ENCODE measurements at places on chromosomes 13 and 19.

- no peak for DNase-seq
These were observed 21.9 kb downstream of the ZNF763 start for GRCh38 chr19:11986754-11987153.

DNA sequence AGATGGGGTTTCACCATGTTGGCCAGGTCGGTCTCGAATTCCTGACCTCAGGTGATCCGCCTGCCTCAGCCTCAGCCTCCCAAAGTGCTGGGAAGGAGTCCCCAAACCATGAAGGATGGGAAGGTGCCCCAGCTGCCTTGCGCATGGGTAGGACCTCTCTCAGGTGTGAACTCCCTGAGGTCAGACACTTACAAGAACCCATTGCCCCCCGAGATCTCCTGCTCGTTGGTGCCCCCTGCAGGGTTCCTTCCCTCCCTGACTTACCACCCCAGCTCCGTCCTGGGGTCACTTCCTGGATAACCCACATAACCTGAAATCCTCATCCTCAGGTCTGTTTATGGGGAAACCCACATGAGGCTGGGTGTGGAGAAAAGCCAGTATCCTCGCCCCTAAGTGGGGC is 41.7 kb downstream of the UNC13A start:
- no peak for DNase-seq

DNA sequence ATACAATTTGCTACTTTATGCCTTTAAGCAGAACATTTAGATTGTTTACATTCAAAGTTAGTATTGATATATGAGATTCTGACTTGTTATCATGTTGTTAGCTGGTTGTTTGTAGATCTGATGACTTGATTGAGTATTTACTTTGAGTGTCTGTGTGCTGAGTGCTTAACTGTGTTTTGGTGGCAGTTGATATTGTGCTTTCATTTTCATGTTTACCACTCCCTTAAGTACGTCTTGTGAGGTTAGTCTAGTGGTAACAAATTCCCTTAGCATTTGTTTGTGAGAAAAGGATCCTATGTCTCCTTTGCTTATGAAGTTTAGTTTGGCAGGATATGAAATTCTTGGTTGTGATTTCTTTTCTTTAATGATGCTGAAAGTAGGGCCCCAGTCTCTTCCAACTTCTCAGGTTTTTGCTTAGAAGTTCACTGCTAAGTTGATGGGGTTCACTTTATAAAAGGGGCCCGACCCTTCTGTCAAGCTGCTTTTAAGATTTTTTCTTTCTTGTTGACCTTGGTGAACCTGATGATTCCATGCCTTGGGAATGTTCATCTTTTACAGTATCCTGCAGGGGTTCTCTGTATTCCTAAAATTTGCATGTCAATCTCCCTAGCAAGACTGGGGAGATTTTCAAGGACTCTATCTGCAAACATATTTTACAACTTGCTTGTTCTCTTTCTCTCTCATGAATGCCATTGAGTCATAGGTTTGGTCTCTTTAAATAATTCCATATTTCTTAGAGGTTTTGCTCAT is 1095.4 kb upstream of the PCDH20 start:
- DNase-seq: no peak

DNA sequence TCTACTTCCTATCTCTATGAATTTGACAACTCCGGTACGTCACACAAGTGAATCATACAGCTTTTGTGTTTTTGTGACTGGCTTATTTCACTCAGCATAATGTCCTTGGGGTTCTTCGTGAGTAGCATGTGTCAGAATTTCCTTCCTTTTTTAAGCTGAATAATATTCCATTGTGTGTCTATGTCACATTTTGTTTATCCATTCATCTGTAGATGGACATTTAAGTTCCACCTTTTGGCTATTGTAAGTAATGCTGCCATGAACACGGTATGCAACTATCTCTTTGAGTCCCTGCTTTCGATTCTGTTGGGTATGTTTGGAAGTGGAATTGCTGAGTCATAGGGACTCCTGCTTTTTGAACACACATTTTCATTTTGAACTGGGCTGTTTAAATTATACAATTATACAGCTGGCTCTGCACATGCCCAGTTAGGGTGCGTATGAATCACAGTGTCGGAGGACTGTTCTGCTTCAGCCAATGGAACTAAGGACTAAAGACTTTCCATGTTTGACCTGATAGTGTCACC is 43.0 kb upstream of the C13orf42 start:
- no peak for DNase-seq

GRCh38 chr19:31100981-31101380 is 248.3 kb downstream of the TSHZ3 start:
- no peak for DNase-seq

DNA sequence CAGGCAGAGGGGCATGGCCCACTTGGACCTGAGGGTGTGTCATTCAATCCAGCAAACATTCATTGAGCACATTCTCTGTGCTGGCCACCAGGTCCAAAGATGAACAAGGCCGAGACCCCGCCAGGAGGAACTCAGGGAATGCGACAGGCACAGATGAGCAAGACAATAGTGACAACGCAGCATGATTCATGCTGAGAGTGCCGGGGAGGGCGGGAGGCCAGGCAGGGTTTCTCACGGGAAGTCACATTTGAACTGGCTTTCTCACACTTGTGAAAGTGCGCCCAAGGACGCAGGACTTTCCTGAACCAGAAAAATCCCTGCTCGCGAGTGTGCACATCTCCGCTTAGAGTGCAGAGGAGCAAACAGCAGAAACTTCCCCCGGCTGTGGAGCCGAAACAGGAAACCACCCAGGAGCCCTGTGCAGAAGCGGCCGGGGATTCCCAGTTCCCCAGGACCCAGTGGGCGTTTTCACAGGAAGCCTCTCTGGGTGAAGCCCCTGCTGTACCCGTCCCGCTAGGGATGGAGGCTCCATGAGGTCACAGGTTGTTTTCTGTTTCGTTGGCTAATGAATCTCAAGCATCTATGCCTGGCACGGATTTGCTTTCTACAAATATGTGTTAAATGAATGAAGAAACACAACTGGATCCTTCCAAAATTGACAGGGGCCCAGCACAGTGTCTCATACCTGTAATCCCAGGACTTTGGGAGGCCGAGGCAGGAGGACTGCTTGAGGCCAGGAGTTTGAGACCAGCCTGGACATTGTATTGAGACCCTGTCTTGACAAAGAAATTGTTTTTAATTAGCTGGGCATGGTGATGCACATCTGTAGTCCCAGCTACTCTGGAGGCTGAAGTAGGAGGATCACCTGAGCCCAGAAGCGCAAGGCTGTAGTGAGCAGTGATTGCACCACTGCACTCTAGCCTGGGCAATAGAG is 68.4 kb upstream of the TM9SF2 start:
- DNase-seq: peak; percentile 66

GRCh38 chr13:24220086-24220703 is 59.7 kb downstream of the SPATA13 start:
- DNase-seq: no peak

- DNase-seq: no peak
These were observed 10.4 kb downstream of the XAB2 start for GRCh38 chr19:7618771-7619510.

DNA sequence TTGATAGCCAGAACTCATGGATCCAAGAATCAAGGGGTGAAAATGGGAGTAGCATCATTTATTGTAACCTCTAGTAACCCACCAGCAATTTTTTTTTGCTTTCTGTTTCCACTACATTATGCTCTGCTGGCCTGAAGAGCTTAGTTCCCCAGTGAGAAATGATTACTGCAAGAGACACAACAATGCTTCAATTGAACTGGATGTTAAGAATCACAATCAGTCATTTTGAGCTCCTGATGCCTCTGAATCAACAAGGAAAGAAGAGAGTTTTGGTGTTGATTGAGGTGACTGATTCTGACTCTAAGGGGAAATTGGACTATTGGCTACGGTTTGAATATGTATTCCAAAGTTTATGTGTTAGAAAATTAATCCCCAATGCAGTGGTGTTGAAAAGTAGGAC is 1084.4 kb downstream of the SLITRK1 start:
- DNase-seq: no peak

DNA sequence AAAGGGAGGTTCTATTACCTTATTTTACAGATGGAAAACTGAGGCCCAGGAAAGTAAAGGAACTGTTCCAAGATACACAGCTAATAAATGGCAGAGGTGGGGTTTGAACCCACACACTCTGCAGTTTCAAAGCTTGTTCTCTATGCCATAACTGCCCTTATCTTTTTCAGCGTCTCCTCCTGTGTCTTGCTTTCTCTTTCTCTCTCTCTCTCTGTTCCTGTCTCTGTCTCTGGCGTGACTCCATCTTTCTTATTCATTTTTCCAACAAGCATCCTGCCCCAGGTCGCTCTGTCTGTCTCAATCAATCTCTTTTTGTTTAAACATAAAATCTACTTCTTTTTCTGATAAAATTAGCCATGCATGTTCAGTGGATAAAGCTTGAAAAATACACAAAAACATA is 3.2 kb upstream of the IFNL4 start:
- DNase-seq: no peak

DNA sequence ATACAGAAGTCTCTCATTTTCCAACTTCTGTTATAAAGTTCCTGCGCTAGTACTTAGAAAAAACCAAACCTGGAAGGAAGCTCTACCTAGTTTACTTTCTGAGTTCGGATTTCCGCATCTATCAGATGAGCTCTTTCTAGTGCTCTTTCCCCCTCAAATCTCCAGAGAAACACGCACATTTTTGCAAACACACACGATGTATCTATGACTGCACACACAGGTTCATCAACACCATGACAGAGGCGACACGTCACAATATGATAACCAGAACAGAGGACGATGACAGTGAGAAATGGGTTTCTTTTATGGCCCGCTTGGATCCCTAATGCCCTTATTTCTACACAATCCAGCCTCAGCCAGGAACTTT is 629 bp upstream of the LRRC63 start:
- DNase-seq: no peak

DNA sequence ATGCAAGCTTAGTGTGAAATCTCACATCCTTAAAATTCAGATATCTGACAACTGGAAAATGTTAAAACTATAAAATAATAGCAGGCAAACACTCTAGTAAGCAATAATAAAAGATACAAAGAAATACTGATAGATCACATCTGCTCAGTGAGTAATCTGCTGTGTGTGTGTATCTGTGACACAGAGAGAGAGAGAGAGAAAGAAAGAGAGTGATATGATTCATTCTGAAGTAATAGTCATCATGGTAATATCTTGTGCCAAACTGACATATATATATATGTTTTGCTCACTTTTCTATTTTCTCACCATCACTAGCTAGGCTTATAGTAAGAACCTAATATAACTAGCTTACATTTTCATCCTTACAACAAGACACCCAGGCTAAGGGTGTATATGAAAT is 288.0 kb upstream of the SLITRK6 start:
- no peak for DNase-seq

GRCh38 chr19:34712395-34713261 is 21.4 kb upstream of the ZNF181 start:
- DNase-seq: peak; percentile 30

DNA sequence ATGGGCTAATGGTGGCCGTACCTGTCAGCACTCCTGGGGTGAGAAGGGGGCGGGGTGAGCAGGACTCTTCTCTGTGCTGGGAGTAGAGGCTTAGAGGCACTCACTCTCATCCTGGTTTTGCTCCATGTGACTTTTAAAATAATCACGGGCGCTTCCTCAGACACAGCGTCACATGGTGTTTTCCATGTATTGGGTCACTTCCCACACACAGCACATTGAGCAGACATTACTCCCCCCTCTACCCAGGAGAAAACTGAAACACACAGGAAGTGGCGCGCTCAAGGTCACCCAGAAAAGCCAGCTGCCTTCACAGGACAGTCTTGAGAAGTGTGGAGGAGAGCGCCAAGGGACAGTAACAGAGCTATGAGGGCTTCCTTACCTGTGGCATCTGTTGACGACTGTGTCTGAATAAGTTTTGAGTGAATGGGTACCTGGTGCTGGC is 23.2 kb downstream of the SPATA13 start:
- DNase-seq: no peak

GRCh38 chr19:13717194-13717643 is 47.1 kb upstream of the MRI1 start:
- no peak for DNase-seq

- no peak for DNase-seq
These were observed 37.0 kb upstream of the FLT1 start for GRCh38 chr13:28531845-28532387.

DNA sequence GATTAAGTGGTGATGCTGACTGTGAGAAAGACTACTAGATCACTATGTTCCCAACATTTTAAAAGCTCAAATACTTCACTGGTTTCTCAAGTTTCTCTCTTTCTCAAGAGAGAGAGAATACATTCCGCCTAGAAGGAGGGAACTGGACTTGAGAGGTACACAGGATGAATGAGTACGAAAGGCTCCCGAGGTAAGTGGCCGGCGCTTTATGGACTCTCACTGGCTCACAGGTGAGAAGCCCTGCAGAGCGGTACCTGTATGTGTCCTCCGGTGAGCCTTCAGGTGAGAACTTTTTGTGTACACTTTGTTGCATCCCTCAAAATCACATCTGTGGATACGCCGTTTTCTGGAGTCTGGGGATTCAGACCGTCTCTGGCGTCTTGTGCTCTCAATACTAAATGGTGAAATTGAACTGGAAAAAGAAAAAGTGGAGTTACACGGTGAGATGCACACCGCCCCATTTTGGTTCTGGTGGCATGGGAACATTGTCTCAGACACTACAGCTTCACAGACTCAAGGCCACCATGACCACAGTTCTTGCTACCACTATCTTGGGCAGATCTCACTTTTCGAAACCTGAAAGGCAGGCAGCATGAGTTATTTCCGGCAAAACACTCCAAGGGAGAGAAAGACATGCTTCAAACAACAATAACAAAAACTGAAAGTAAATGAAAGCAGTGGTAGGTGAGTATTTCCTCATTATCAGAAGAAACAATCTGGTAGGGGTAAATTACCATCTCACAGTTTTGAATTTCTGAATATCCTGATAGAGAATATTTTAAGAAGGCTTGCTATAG is 418.9 kb downstream of the KLF12 start:
- peak; percentile 11 for DNase-seq

- DNase-seq: no peak
These were observed 1.6 kb downstream of the FAM83E start for GRCh38 chr19:48613024-48613851.

DNA sequence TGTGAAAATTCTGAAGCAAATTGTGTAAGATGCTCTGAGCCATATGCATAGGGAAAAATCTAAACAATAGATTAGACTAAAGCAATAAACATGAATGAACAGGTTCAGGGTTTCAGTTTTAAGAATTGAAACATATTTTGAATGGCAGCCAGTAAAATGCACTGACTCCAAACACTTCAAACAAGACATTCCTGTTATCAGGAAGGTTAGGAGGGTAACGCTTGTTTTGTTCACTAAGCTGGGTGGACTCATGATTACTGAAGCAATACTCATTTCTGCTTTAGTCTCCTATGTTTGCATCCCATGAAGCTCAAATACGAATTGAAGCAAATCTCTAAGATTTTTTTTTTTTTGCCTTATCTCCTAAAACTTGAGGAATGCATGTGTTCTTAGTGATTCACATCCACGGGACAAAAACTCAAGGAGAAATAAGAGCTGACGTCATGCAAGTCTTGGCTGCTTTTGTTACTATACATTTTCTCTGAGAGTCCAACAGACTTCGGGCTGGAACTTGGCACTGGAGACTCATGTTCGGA is 29.1 kb upstream of the IGFL4 start:
- DNase-seq: no peak

GRCh38 chr19:33384983-33385382 is 11.5 kb downstream of the CEBPG start:
- no peak for DNase-seq

All from stimulated activated CD4-positive, alpha-beta T cell treated with anti-CD3 and anti-CD28 coated beads, TNF-alpha, amount 100 ng/mL, for 1 hour (primary cell).